ENCODE measurements at places on chromosomes 1 and 21.

DNA sequence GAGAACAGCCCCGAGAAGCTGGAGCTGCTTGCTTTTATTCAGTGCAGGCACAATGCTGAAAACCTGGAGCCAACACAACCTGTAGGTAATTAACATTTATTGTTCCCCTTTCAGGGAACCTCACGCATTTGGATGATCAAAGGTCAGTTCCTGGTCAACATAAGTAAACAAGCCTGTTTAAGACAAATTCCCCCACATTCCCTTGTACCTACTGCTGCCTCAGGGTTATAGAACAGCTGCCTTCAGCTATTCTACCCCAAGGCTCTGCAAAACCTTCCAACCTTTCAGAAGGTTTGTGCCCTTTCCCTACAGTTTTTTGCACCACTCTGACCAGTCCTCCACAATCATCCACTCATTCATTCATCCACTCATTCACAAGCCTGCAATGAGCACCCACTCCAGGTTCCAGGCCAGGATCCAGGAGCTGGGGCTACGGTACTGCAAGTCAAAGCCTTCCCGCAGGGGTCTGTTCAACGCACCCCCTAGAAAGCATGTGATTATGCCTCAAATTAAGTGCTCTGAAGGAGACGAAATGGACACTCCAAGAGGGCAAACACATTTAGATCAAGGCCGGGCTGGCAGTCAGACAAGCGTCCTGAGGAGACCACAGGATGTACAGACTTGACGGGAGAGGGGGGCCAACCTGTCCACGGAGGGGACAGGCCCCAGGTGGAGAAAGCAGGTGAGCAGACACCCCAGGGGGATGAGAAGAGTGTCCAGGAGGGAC, 683.9 kb downstream of the MATN1 start:
- no peak for DNase-seq

DNA sequence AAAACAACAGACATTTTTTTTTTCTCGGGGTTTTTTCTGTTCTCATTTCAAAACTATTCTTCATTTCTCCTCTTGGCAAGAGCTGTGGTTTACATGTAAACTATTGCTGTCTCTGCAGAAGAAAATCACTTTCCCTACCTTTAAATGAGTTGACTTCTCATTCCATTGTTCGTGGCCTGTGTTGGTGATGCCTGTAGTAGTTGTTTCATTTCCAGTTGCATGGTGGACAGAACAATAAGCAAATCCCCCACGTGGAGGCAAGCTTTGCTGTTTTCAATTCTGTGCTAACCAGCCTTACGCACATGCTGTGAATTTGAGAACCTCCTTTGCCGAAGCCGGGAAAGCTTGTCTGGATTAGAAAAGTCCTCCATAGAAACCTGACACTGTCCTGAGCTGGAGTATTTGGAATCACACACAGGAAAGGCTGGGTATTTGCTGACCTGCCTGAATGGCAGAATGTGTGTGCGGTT, 26.2 kb upstream of the MAP3K7CL start:
- no peak for DNase-seq

DNA sequence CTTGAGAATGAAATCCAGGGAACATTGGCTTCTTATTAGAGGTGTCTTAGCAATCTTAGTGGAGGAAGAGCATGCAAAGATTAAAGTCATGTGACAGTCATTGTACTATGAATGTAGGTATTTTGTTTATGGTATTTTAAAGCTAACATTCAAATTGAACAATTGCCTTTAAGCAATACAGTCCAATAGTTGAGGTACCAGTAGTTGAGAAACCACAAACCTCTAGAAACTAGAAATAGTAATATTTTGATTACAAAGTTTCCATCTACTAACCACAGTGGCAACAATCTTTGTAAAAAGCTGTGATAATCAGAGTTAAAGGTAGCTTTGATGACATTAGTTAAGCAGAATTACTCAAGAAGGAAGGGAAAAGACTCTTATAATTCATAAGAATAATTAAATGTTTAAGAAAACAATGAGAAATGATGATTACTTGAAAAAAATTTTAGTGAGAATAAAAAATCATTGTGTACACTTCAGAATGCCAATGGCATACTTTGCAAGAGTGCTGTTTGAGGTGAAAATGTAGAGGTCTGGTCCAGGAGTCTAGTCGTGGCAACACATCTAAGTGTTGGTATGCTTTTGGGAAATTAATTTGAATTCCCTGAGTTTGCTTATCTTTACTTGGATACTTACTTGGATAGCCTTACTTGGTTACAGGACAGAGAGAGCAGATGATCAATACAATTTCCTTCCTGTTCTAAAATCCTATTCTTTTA, 104.9 kb upstream of the PTGFR start:
- DNase-seq, result no peak

DNA sequence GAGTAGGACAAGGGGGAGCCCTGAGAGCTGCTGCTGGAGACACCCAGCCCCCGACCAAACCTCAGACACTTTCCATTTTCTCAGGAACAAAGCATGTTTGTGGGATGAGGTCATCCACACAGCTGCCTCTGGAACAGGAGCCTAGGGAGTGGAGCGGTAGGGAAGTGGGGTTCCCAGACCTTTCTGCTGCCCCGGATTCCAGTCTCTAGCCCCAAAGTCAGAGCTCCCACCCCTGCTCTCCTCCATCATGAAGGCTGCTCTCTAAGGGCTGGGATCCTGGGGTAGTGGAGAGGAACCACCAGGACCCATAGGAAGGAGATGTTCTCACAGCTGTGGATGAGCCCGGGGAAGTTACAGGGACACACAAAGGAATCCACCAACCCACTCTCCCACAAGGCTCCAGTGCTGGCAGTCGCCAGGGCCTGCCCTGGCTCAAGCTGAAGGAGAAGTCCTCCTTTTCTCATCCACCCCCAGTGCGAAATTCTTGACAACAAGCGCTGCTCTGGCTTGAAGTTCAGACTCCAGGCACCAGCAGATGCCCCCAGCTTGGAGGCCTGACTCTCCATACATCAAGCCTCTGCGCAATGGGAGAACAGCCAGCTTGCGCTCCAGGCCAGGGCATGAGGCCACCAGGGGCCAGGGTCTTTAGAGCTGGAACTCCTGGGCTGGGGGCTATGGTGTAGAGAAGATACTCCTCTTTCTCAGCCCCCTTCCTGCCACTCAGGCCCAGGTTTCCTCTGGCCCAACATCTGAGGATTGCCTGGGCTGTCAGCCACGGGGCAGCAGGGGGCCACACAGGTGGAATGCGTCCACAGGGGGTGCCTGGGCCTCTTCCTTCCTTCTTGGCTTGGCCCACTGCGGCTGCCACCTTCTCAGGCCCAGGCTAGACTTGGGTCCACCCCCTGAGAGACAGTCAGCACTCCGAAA, 4.5 kb downstream of the FHL3 start:
- DNase-seq, result no peak

DNA sequence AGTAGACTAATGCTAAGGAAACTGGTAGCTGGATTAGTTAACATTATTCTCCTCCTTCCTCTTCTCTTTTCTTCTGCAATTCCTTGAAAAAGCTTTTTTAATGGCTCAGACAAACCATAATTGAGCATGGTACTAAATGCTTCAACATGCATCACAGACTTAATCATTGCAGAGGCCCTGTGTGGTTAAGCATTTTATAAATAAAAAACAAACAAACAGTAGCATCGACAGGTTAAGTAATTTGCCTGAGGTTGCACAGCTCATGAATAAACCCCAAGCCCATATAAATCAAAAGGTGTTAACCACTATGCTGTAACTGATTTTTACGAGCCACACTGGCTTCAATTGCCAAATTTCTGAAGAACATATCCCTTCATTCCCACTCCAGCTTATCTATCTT, 462.1 kb downstream of the LMO4 start:
- no peak for DNase-seq

GRCh38 chr1:165144757-165145397, 211.6 kb downstream of the LMX1A start:
- peak; percentile 27 for DNase-seq

DNA sequence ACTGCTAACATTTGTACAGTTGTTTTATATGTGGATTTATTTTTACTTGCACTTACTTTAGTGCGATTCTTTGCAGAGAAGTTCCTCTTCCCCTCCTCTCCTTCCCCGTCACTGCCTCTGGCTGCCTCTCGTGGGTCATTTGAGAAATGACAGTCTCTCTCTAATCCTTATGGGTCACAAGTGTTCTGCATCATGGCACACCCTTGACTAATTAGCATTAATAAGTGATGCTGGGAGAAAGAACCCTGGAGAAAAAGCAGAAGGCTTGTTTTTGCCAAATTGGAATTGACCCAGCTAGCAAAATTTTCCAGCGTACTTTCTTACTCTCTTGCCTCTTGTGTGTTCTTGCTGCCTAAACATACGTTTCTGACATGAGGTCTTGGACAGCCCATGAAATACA, 301.2 kb downstream of the DUSP10 start:
- no peak for DNase-seq

GRCh38 chr1:42941640-42942330, 16.9 kb downstream of the SLC2A1 start:
- no peak for DNase-seq

DNA sequence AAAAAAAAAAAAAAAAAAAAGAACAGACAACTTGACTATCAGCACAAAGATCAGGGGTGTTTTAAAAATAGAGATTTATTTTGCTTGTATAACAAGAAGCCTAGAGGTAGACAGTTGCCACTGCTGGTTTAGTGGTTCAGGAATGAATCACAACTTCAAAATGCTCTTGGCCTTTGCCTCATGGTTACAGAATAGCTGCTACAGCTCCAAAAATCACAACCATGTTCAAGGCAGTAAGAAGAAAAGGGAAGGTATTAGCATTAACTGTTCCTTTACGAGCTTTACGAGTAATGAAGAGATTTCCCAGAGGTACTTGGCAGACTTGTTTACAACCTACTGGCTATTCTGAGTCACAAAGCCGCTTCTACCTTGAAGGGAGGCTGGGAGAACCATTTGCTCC, 52.5 kb upstream of the PPM1J start:
- no peak for DNase-seq

GRCh38 chr1:219413536-219413935, 199.4 kb downstream of the ZC3H11B start:
- no peak for DNase-seq
